ENCODE measurements at places on chromosomes 1 and 21. TPM values are rescaled to one million over a fixed set of nuclear protein-coding genes. Genes with fewer than 3 reads are reported as not detected.

- DNase-seq = no peak
Observed at GRCh38 chr1:98322966-98323365, 338.6 kb upstream of the SNX7 start.

GRCh38 chr1:38500352-38500751 lies 359.2 kb downstream of the RRAGC start:
- no peak for DNase-seq

GRCh38 chr1:207820568-207821463 lies 69.0 kb downstream of the CD46 start:
- DNase-seq = peak; percentile 49

Gene OR10J1
- total RNA-seq = not detected

DNA sequence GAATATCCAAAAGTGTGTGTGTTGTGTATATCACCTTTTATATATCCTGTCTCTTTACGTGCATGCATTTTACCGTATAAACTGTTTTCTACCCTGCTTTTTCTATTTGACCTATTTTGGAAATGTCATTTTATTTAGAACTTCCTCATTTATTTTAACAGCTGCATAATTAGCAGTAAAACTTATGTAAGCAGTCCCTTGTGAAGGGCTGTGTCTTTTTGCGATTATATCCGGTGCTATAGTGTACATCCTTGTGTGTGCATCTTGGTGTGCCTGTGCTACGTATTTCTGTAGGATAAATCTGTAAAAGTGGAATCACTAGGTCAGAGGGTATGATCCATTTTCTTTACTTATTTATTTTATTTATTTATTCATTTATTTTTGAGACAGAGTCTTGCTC lies 7.2 kb downstream of the LGALS8 start:
- DNase-seq = no peak

GRCh38 chr1:86914601-86914997 lies at the start of gene HS2ST1:
Gene HS2ST1, plus strand, starts transcription at chr1:86914635.
- DNase-seq = no peak

Gene TRAPPC10
- total RNA-seq = 49.2 TPM

Gene C1orf21
- 2.2 TPM for total RNA-seq

DNA sequence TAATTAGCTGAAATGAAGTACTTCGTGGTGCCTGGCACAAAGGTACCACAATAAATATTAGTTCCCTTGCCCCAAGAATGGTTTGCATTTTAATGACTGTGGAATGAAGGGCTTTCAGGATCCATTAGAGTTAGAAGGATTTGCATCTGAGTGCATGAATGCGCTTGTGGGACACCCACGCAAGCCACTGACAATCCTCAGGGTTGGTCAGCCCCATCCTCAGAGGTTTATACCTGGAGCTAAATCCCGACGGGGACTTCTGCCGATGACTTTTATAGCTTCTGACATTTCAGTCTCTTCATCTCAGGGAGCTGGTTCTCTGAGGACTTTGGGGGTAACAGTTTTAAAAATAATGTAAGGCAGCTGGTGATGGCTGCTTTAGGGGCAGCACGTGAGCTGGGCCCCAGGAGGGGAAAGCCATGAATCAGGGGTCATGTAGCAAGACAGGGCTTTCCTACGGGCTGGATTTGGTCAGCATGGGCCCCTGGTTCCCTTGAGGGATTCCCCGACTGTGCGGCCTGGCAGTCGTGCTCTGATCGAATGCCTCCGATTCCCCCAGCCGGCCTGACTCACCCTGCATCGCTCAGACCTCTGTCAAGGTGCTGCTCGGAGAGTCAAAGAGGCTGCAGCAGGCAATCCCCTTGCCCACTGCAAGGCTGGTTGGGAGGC lies 20.8 kb upstream of the IL10 start:
- DNase-seq = no peak

DNA sequence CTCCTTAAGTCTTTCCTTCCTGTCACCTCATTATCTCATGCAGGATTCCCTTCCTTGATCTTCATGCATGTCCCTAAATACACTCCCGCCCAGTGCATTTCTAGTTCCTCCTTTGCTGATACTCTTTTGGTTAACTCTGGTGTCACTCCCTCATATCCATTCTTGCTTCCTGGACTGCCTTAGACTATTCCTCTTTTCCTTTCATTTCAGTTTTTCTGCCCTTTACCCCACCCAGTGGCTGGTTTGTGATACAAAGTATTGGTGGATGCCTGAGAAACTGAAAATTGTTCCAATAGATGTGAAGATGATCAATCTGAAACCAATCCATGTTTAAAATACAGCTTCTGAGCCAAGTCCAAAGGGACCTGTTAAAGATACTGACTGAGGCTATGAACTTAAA lies 553.8 kb upstream of the CAMK1G start:
- DNase-seq = no peak

- no peak for DNase-seq
Observed at GRCh38 chr1:1966071-1966740, 37.4 kb downstream of the CFAP74 start.

Gene C1orf232
- total RNA-seq = not detected

DNA sequence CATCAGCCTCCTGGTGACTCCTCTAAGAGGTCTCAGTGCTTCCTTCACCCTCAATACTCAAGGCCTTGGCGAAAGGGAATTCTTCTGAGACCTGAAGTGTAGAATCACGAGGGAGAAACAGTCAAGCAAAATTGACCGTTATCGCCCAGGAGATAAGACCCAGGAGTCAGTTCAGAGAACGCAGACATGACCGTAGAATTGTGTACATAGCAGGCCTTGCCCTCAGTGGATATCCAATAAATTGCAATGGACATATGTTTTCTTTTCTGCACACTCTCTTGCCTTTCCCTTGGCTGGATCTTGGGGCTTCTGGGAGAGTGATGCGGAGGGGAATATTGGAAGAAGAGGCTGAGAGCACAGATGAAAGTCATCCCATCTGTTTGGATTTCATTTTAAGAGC lies 15.7 kb upstream of the ETS2 start:
- no peak for DNase-seq

DNA sequence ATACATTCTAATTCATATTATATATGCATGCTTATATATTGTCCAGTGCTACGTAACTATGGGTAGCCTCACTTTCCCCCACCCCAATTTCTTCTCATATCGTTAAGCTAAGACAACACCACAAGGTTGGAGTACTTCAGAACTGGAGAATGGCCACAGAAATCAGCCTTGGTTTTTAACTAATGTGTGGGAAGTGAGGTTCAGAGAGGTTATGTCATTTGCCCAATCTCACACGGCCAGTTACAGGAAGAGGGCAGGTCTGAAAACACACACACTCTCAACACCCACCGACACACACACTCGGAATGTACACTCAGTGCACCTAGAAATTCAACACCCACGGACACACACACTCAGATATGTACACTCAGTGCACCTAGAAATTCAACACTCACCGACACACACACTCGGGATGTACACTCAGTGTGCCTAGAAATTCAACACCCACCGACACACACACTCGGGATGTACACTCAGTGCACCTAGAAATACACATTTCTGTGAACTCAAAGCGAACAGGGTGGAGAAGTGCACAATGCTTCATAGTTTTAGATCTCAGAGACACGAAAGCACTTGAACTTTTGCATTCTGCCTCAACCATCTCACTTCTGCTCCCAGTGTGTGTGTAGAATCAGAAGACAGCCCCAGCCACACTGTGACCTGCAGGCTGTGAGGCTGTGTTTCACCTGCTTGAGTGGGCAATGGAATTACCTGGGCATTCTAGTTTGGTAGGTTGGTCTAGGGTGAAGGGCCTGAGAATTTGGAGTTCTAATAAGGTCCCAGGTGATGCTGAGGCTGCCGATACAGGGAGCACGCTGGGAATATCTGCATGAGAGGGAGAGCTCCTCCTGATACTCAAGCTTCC lies 170.4 kb downstream of the CLIC6 start:
- no peak for DNase-seq

- no peak for DNase-seq
Observed at GRCh38 chr1:247013391-247013790, 5.5 kb upstream of the ZNF695 start.

DNA sequence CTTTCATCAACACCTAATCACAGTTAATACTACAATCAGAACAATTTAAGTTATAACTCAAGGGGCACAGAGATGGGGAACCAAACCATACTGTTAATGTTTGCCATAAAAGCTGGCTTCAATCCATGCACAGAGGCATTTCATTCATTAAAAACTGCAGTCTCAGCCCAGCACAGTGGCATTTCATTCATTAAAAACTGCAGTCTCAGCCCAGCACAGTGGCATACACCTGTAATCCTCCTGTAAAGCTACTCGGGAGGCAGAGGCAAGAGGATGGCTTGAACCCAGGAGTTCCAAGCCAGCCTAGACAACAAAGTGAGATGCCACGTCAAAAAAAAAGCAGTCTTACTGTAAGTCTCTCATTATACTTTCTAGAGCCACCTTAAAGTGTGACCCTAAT lies 29.2 kb downstream of the ARID4B start:
- DNase-seq = no peak

Gene CELA2B
- total RNA-seq = not detected

GRCh38 chr1:245124644-245125043 lies 30.1 kb upstream of the KIF26B start:
- no peak for DNase-seq

- no peak for DNase-seq
Observed at GRCh38 chr1:162023181-162023546, 505 bp downstream of the OLFML2B start.

DNA sequence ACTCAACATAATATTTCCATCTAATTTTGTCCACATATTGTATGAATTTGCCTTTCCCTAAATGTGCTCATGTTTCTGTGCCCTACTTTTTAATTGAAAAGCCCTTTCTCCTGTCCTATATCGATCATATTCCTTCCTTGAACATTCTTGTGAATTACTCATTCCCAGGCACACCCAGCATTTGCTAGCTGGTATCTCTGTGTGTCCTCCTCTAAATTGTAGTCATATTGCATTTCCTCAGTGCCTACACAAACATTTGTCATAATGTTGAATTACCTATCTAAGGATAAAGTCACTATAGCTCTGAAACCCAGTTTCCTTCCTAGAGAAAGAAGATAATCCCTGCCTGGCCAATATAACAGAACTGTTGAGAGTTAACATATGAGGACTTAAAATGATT lies 39.6 kb upstream of the TBX15 start:
- DNase-seq = no peak

- DNase-seq = peak; percentile 54
Observed at GRCh38 chr21:45286671-45287437, 841 bp downstream of the POFUT2 start.

Gene OR6K3
- total RNA-seq = not detected

DNA sequence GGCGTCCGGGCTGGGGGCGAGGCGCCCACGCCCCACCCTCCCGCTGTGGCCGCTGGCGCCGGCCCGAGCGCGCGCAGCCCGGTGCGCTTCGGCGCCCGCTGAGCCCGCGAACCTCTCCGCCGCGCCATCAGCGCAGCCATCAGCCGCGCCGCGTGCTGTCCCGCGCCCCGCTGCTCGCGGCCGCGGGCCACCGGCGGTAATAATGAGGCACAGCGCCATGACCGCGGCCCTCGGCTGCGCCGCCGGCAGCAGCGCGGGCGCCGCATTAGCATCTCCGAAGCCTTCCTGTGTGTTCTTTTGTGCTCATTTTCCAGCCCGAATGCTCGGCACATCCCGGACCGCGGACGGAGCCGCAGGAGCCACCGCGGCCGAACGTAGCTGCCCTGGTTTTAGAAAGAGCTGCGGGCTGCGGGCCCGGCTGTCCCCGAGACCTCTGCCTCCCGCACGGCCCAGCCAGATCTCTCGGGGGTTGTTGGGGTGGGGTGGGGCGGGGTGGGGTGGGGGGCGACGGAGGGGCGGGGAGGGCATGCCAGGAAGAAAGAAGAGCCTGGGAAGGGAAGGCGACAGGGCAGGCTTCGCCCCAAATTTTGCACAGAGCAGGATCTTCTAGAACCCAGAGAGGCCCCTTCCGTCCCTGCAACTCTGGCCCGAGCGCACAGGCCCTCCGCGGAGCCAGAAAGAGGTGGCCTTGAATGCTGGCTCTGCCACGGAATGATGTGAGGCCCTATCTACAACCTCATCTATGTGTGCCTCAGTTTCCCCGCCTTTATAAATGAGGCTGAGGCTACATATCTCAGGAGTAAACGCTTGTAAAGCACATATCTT lies 55.3 kb downstream of the RRAGC start:
- DNase-seq = no peak

DNA sequence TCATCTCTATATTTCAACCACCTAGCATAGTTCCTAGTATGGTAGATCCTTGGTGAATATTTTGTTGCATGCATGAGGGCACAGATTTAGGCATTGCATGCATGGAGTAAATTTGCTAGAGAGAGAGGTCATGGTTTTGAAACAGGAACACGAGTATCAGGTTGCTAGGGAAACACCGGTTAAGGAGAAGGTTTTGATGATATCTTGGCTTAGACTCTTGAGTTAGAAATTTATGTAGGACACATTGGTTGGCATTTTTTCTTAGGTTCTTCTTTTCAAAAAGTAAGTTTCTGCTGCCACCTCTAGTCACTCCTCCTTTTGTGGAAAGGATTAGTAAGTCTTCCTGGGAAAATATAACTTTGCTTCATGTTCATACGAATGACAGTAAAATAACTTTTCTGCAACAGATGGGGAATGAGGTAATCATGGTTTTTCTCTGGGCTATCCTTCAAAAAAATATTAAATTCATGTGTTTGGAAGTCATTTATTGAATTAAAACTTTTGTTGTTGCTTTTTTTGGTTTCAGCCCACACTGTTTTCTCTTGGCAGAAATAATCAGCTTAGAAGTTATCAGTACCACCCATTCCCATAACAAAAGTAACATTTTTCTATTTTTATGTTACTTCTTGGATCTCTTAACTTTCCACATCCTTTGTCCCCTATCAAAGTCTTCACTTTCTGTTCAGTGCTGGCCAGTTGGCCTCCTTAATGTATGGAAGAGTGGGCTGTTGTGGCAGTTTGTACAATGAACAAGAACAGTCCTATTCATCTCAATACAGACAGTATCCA lies 97.3 kb downstream of the PLA2G4A start:
- no peak for DNase-seq

Gene FABP3
- not detected for total RNA-seq

- DNase-seq = no peak
Observed at GRCh38 chr1:201016943-201017827, 6.3 kb downstream of the KIF21B start.

- no peak for DNase-seq
Observed at GRCh38 chr1:105427543-105427942, 1628.9 kb upstream of the PRMT6 start.

Gene AXDND1
- 1.1 TPM for total RNA-seq

Gene RIIAD1
- not detected for total RNA-seq

Gene POU3F1
- not detected for total RNA-seq

GRCh38 chr1:218692808-218693207 lies 347.7 kb downstream of the TGFB2 start:
- DNase-seq = no peak

DNA sequence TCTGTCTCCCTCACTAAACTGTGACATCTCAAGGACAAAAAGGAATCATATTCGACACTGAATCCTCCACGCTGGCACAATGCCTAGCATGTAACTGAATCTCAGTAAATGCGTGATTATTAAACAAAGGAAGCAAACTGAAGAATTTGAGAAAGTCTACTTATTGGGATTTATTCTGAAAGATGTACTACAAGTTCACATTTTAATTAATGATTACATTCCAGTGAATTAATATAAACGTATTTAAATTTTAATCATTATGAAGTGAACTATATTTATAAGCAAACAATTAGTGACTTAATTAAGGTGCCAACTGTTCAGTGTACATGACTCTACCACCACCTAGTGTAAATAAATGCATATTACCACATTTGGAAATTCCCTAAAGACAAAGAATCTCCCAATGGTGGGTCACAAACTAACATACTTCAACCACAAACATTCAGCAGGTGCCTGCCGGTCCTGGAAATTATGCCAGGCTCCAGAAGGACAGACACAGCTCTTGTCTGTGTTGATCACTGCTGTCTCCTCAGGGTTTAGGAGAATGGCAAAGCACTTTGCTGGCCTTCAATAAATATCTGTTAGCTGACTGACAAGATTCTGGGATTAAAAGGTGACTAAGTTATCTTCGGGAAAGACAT lies 56.3 kb downstream of the SMYD3 start:
- DNase-seq = no peak

Data from activated naive CD4-positive, alpha-beta T cell treated with anti-CD3 and anti-CD28 coated beads, Interleukin-2, amount 50 U/mL, for 72 hours (primary cell).